ENCODE measurements at places on chromosomes 4 and X.

- peak; percentile 7 for DNase-seq
Observed at GRCh38 chr4:170374770-170375169, 285.0 kb upstream of the AADAT start.

DNA sequence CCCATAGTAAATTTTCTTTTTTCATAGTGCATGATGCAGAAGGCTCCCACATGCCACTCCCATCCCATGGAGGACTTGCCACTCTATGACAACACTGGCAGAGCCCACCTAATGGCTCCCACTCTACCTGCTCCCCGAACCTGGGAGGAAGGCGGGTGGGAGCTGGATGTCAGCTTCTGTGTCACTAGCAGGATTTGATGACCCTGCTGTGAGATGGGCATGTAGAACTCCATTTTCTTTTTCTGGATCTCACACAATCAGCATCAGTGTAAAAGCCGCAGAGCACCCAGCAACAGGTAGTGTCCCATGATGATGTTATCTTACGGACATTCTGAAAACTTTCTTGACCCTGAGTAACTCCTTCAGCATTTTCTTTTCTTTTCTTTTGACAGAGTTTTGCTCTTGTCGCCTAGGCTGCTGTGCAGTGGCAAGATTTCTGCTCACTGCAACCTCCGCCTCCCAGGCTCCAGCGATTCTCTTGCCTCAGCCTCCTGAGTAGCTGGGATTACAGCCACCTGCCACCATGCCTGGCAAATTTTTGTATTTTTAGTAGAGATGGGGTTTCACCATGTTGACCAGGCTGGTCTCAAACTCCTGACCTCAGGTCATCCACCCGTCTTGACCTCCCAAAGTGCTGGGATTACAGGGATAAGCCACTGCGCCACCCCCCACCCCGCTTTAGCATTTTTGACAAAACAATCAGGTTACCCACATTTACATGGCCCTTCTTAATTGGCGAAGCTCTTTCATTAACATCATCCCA, 15.0 kb upstream of the ADH1A start:
- DNase-seq: no peak

GRCh38 chr4:141647966-141648365, 11.6 kb downstream of the IL15 start:
- no peak for DNase-seq

- no peak for DNase-seq
Observed at GRCh38 chrX:48514126-48514806, 5.5 kb downstream of the PORCN start.

DNA sequence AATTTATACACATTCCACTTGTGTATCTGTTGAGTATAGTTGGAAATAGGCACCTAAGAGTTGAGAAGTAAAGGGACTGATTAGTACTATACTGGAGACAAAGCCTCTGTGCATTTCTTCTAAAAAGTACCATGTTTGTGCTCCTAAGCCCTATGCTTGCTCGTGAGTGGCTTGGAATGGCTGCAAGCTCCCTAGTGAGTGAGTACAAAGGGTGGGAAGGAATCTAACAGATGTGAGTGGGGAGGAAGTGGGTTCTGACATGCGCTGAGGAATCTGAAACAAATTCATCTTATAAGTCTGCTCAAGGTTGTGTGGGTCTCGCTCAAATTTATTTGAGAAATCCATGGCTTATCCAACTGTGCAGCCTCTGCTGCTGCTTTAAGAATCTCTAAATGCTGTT, 13.3 kb downstream of the SPCS3 start:
- no peak for DNase-seq

- no peak for DNase-seq
Observed at GRCh38 chr4:101066626-101067170, 280.6 kb downstream of the PPP3CA start.

DNA sequence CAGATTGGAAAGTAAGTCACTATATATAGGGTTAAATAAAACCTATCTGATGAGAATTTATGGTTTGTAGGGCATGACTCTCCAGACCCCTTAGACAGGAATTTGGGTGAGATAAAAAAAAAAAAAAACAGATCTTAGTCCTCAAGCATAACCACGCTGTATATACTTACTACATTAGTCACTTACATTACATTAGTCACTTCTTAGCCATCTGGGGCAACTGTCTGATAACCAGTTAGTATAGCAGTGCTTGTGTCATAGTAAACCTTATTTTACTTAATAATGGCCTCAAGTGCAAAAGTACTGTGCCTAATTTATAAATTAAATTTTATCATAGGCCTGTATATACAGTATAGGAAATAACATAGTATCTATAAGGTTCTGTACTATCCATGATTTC, 60.2 kb upstream of the RPS6KA6 start:
- DNase-seq: no peak

DNA sequence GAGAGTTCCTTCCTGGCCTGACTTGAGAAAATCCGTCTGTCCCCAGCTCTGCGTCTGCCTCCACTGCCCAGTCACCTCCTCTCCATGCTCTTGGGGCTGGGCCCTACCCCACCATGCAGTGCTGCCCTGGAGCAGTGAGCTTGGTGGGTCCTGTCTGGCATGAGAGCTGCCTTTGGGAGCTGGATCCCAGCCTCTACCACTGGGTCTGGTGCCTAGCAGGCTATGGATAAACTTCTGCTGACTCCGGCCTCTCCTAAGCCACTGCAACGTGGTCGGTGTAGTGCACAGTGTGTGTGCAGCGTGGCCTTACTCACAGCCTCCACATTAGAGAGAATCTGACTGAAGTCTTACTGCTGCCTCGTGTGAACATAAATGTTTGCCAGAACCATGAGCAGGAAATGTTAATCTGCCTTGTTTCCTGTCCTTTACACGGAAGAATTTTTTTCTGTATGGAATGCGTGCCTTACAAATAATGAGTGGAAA, 47.6 kb downstream of the HTT start:
- DNase-seq: no peak

- DNase-seq: no peak
Observed at GRCh38 chr4:24568425-24568824, 15.9 kb downstream of the DHX15 start.

DNA sequence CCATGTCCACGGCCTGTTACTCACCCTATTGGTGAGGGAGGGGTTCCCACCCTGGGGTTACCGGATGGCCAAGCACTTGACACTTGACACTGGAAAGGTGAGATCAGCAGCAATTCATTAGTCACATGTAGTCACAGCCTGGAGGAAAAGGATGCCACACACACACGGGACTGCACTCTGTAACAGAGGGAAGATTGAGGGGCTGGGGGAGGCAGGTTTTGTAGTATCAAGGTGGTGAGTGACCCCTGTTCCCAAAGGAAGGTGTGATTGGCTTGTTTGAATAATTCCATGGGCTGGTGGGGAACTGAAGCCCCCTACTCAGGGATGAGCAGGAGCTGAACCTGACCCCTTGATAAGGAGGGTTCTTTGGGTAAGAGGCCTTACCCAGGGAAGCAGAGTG, 96.0 kb upstream of the HELT start:
- no peak for DNase-seq

- no peak for DNase-seq
Observed at GRCh38 chrX:86711531-86712180, 563.4 kb downstream of the DACH2 start.

GRCh38 chr4:45036677-45037076, 310.3 kb upstream of the GNPDA2 start:
- no peak for DNase-seq

DNA sequence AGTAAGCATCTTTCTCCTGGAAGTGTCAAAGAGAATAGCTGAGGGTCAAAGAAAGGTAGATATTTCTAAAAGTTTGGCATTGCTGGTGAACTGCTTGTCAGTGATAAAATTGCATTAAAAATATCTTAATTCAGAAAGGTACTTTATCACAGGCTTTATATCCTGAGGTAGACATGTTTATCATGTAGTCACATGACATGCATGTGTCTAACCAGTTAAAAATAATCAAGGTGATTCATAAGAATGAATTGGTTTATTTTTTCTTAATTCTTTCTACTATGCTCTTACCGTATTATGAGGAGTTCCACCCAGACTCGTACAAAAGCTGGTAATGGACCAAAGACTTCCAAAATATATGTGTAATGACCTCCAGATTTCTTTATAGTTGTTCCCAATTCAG, 6.1 kb downstream of the SLC7A11 start:
- DNase-seq: no peak

- DNase-seq: no peak
Observed at GRCh38 chrX:136619899-136620505, 28.0 kb upstream of the CD40LG start.

- DNase-seq: no peak
Observed at GRCh38 chr4:76457885-76458284, 22.9 kb downstream of the SHROOM3 start.

DNA sequence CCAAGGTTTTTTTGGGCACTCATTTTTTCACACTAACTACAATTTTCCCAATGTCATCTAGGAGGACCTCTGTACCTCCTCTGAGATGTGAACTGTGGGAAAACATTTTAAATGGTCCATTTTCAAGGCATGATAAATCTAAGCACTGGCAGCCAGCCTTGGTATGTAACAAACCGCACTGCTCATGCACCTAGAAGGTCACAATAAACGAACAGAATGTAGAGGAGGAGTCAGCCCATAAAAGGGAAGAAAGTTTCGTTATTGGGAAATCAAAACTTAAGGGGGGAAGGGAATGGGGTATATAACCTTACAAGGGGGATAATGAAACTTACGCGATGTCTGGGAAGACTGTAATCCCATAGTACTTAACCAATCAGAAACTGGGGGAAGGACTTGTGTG, 16.4 kb downstream of the COX18 start:
- no peak for DNase-seq

DNA sequence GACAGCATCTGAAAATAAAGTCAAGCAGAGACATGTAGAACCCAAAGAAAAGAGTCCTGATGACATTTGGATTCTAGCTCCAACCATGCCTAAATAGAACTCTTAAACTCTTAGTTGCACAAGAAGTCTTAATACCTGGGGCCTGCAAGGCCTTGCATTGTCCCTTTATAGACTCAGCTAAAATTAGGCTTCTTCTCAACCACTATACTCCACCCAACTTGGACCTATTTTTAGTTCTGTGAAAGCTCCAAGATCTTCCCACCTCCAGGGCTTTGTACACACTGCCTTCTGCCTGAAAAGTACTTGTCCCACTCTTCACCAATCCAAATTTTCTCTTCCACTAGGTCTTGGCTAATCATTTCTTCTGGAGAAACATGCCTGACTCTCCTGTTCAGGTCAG, 36.5 kb downstream of the PLK4 start:
- DNase-seq: no peak

GRCh38 chr4:79935274-79935673, 137.8 kb downstream of the ANTXR2 start:
- DNase-seq: no peak

DNA sequence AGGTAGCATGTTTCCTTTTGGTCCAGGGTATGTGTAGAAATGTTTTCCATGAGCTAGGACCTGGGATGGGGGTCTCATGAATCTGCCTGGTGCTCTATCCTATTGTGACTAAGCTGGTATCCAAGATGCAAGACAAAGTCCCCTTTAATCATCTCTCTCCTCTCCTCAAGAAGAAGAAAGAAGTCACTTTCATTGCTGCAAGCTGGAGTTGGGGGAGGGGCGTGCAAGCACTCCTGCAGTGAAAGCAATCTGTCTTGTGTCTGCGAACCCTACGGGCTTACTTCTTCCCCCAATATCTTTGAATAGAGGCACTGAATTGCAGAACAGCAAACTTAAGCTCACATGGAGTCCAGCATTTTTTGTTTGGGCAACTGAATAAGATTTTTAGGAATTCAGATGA, 27.2 kb upstream of the GRPR start:
- no peak for DNase-seq

DNA sequence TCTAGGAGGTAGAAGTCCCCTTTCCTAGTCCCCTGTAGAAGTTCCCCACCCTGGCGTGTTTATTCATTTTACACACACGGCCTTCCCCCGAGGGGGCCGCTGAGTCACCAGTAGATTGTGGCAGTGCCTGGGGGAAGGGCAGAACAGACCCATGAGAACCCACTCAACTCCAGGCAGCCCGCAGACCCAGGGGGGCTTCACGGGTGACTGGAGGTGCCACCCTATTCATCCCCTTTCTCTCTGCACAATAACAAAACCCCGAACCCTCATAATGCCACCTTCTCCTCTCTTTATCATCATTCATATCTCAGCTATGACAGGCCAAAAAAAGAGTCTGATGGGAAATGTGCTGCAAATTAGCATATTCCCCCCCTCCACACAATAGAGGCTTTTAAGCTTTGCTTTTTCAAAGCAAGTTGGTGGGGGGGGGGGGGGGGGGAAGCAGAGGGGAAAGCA, 20.4 kb upstream of the GPM6B start:
- DNase-seq: no peak

DNA sequence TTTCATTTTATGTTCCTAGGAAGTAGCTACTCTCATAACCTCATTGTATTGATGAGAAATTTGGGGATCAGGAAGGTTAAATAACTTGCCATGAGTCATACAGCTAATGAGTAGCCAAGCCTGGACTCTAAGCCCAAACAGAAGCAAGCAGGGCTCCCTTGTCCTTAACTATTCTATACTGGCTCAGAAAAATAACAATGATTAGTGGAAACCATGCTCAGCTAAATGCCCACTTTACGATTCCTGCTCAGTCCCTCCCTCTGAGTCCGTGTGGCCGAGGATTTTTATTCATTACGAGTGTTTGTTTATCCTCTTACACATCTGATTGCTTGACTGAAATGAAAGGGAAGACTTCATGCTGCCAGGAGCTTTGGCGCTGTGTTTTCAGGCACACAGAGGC, 100.9 kb downstream of the SLC34A2 start:
- no peak for DNase-seq

- DNase-seq: no peak
Observed at GRCh38 chrX:150150076-150150779, 211.9 kb upstream of the EOLA2 start.

GRCh38 chrX:22803353-22803752, 196.4 kb upstream of the DDX53 start:
- no peak for DNase-seq

GRCh38 chrX:56744996-56745395, 16.0 kb downstream of the NBDY start:
- DNase-seq: no peak

DNA sequence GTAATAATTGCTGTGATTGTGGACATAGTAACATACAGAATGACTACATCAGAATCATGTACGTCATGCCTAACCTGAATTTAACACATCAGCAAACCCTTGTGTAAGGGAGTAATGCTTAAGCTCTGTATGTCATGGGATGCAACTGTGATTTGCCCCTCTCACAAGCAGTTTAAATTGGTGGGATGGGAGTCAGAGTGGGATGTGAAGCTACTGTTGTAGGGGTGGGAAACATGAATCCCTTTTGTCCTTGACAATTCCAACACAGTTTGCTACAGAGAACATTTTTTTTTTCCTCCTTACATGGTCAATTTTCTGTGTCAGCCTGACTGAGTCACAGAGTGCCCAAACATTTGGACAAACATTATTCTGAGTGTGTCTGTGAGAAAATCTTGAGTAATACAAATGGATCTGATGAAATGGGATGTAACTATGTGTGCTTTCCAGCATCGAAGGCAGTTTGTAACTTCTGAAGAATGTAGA, 392.8 kb downstream of the GPM6A start:
- DNase-seq: no peak

Measured in SK-N-DZ (cell line).